Lower lobe of right lung (tissue), 2 donors: ENCODE measurements at places on chromosomes 1 and 21. TPM values are rescaled to one million over a fixed set of nuclear protein-coding genes. Genes with fewer than 3 reads are reported as not detected.

The COL9A2 gene
- total RNA-seq = 7.6 TPM

The GBP4 gene
- total RNA-seq = 41.0 TPM

The STPG1 gene
- total RNA-seq = 13.1 TPM

The PARS2 gene
- total RNA-seq = 3.3 TPM

The SEC16B gene
- total RNA-seq = 1.9 TPM

The KCNK2 gene
- not detected for total RNA-seq

The REN gene
- 0.59 TPM for total RNA-seq

The ANKRD35 gene
- total RNA-seq = 1.5 TPM

DNA sequence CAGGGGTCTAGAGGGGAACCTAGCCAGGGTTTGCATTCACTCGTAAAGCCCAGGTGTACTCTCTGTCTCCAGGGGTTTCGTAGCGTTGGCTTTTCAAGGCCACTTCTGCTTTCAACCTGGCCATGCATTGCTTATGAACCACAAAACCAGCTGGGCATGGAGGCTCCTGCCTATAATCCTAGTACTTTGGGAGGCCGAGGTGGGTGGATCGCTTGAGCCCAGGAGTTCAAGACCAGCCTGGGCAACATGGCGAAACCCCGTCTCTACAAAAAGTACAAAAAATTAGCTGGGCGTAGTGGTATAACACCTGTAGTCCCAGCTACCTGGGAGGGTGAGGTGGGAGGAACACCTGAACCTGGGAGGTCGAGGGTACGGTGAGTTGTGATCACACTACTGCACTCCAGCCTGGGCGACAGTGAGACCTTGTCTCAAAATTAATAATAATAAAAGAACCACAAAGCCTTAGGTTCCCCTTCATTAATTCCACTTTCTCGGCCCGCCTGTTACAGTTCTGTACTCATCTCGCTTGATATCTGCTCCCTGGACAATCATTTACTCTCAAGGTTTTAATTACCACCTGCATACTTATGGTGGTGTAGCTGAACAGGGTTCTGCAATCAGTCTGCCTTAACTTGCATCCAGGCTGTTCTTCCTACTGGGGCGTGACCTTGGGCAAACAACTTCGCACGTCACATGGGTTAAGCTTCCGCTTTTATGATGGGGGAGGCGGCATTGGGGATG lies 6.1 kb downstream of the SLC16A4 start:
- no peak for DNase-seq

GRCh38 chr1:197481101-197481500 lies 213.0 kb downstream of the CRB1 start:
- no peak for DNase-seq

DNA sequence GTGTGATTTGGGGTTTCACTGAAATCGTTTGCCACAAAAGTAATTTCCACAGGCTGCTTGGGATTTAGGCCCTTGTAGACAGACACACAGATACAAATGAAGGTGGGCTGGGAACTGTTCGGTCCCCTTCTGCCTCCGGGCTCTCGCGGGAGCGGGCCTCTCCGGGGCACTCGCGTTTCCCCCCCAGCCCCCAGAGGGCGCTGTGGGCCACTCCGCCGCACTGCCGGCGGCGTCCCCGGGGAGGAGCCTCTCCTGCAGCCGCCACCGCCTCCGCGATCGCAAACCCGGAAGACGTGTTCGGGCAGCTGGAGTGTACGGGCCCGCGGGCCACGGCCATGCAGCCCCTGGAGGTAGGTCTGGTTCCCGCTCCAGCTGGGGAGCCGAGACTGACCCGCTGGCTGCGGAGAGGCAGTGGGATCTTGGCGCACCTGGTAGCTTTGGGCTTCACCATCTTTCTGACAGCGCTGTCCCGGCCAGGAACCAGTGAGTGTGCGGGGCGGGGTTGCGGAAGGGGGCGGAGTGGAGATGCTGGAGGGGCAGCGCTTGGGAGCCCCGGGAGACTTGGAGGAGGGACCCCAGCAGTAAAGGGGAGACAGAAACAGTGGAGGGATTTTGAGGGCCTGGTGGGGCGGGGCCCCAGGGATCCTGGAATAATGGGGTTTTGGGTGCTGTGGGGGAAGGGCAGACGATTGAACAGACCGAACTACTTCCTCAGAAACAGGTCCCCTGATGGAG lies at the start of gene CYB561D1:
Gene CYB561D1, plus strand, starts transcription at position 290 of the 735 bp plus-strand sequence. Its CDS starts 46 bp downstream, at position 336.
- DNase-seq = peak; percentile 92

GRCh38 chr1:229411434-229412055 lies 22.3 kb downstream of the ACTA1 start:
- DNase-seq = no peak

GRCh38 chr1:86993269-86993985 lies 79.0 kb downstream of the HS2ST1 start:
- DNase-seq = no peak

DNA sequence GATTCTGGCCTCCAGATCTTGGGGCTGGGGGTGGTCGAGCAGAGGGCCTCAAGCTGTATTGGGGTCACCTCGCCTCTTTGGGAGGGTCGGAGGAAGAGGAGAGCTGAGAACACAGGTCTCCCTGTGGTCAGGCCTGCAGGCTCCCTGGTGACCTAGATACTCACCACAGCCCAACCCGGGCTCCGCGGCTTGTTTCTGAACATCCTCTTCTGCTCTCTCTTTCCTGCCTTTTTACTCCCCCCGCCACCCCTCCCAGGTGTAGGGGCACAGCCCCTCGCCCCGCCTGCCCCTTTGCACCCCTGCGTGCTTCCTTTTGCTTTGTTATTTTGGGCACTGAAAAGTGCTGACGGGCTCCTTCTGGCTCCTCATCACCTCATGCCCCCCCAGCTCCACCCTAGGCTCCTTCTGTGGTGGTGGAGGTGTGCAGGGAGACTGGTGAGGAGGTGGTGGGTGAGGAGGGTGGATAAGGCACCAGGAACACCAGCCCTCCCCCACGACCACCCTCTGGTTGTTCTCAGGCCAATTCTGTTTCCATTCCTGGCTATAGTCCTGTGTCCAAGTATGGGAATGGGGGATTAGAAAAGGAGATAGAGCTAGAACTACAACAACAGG lies 10.6 kb upstream of the LINGO4 start:
- DNase-seq = no peak

- DNase-seq = no peak
Observed at GRCh38 chr1:63005812-63006211, 221.9 kb downstream of the ATG4C start.

GRCh38 chr1:25223471-25223870 lies 8.8 kb downstream of the SYF2 start:
- DNase-seq = no peak

DNA sequence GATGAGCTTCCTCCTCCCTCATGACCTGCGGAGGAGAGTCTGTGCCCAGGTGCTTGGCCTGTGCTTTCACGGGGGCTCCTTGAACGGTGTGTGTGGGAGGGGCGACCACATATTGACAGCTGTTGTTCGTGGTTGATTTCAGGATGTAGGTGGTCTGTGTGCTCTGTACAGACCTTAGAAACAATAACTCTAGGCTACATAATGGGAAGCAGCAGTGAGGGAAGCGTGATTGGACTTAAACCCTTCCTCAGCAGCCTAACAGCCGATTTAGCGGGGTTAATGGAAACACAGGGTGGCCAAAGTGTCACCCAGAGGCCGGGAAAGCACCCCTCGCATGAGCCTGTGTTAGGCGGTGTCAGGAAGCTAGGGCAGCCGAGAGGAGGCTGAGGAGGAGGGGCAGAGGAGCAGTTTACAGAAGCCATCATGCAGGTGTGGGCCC lies 56.0 kb downstream of the TBCE start:
- DNase-seq = no peak
